ENCODE measurements at places on chromosomes 7 and 10.

- DNase-seq = no peak
These were observed 185.6 kb downstream of the ANK3 start for GRCh38 chr10:60203993-60204618.

DNA sequence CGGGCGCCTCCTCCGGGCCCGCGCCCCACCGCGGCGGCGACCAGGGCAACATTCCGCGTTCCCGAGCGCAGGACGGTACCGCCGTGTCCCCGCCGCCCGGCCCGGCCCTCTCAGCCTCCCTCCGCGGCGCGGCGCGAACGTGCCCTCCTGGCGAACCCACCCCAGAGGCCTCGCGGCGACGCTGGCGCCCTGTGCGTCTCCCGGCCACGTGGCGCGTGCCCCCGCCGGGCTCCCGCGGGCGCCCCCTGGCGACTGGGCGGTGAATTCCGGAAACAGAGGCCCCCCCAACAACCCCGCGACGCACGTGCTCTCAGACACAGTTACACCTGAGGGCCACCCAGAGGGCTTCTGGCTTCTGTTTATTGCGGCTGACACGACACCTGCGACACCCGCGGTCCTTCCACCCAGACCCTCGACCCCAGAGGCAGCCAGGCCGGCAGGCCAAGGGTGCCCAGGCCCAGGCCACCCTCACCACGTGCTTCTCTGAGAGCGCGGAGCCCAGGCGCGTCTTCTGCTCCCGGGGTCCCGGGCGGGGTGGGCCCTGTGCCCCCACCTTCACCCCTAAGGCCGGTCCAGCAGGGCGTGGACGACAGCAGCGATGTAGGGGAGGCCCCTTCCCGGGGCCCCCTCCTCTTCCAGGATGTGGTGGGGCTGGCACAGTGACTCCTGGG is at the start of gene SAP25:
Gene SAP25, minus strand, starts transcription at position 210 of the 671 bp plus-strand sequence. Its CDS starts 158 bp downstream, at position 52.
- no peak for DNase-seq

GRCh38 chr10:118595598-118596425 is at the start of gene PRLHR:
PRLHR (minus strand) TSS chr10:118595648; CDS start chr10:118595244, 404 bp downstream.
- peak; percentile 13 for DNase-seq

- DNase-seq = peak; percentile 91
These were observed 24.9 kb upstream of the ADO start for GRCh38 chr10:62779487-62780248.

Measured in activated CD4-positive, alpha-beta T cell treated with anti-CD3 and anti-CD28 coated beads for 48 hours (primary cell).